ENCODE measurements at places on chromosomes 6 and 20.
A peak's percentile ranks its signal among the peaks of the same experiment; 100 is the strongest.

- DNase-seq: no peak
Measured at GRCh38 chr20:18747090-18747489, 66.5 kb upstream of the SCP2D1 start.

GRCh38 chr20:33165416-33166055 is 2.4 kb upstream of the BPIFA2 start:
- DNase-seq: no peak

DNA sequence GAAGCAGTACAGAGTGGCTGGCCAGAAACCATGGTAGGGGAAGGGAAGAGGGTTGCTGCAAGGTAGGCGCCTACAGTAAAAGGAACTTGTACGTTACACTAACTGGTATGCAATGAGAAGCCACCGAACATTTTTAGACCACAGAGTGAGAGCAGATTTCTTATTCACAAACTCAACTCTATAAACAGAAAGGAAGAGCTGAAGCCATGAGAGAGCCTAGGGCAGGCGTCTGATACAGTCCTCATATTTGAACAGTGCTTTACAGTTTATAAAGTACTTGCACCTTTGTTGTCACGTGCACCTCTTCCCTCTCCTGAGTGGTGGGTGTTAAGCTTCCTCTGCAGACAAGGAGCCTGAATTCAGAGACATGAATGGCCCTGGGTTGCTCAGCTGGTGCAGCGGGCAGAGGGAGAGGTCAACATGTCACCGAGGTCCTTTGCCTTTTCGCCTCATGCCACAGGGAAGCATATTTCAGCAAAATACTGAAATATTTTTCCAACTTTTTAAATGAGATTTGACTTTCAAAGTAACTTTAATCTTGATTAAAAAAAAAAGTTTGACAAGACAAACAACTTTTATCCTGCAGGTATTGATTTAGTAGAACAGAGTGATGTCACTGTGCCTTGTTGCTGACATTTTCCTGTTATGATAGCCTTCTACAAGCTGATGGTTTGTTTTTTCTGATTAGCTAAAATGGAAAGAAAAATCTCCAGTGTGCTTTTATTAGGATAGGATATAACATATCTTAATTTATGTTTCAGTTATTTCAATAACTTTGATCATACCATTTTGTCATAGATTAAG is 23.8 kb downstream of the UST start:
- no peak for DNase-seq

DNA sequence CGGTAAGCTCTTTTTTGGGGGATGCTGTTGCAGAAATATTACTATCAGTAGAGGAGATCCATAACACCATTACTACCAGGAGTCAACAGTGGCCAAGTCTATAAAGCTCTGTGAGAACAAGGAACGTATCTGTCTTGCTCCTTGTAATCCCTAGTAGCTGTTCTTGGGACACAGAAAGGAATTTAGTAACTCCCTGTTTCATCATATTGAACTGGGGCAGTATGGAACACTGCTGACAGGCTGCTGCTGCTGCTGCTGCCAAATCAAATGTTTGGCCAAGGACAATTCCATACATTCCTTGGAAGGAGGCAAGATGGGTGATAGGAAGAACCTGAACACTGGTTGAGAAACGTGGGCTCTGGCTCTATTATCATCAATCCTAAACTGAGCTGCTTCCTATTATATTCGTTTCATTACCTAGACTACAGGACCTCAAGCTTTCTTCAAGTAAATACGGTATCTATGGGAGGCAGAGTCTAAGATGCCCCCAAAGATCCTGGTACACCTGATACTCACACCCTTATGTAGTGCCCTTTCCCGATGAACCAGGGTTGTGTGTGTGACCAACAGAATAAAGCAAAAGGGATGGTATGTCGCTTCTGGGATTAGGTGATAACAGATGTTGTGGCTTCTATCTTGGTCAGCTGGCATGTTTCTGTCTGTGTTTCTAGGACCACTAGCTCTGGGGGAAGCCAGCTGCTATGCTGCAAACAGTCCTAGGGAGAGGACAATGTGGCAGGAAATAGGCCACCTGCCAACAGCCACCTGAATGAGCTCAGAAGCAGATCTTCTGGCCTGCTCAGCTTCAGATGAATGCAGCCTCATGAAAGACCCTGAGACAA is 39.5 kb downstream of the ELOVL5 start:
- peak; percentile 96 for DNase-seq

DNA sequence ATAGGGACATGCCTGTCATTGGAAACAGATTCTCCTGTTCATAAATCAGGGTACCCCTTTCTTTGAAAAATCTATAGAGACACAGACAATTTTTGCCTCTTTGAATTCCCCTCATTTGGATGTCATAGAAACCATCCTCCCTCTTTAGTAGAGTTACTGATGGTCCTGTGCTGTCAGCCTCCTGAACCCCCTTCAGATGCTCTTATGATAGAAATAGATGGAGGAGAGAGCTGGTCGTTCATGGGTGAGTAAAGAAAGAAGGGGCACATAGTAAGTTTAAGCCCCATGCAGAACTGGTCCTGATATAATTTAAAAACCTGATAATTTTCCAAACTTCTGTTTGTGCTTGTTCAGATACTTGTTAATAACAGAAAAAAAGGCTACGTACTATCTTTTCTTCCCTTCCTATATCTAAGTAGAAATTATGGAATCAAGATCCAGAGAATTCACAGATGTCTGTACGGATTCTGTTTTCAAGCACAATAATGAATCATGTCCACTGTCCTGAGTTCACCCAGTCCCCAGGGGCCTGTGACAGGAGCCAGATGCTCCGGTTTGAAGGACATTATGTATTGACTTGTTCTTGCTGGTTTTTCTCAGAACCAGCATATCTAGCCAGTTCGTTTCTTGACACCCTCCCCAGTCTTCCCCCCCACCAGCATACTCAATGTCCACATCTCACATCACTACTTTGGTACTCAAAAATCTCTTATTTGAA is 78.1 kb downstream of the NCOA7 start:
- DNase-seq: no peak

GRCh38 chr20:7672571-7672970 is 267.7 kb downstream of the HAO1 start:
- DNase-seq: no peak

GRCh38 chr20:10812759-10813327 is 139.0 kb upstream of the JAG1 start:
- DNase-seq: no peak

DNA sequence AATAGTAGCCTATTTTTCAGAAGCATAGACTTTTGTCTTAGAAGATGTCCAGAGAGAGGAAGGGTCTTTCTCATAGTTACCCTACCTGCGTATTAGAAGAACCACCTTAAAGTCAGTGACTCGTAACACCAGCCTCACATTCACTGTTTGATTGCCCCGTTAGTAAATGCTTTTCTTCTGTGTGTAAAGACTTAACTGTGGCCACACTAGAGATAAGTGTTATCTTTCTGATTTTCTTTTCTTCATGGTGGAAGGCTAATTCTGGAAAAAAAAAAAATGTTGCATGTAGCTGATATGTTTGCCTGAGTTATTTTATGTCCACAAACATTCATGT is 83.9 kb downstream of the SAMD3 start:
- no peak for DNase-seq

DNA sequence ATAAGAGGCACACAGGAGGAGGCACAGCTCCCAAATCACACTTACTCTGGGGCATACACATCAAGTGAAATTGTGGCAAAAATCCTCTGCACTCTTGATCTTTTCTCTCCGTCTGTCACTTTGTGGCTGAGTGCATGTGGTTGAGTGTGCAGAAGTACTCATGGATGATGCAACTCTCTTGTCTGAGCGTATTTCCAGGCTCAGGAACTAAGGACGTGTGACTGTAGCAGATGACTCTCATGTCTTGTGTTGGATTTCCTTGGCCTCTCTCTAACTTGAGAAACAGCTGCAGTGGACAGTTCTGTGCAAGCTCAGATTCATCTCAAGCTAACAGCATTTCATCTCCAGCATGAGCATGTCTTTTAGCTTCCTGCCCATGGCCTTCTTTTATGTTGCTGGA is 245.4 kb upstream of the FLRT3 start:
- DNase-seq: no peak

GRCh38 chr20:36833275-36834020 is 42.5 kb upstream of the TLDC2 start:
- DNase-seq: no peak

DNA sequence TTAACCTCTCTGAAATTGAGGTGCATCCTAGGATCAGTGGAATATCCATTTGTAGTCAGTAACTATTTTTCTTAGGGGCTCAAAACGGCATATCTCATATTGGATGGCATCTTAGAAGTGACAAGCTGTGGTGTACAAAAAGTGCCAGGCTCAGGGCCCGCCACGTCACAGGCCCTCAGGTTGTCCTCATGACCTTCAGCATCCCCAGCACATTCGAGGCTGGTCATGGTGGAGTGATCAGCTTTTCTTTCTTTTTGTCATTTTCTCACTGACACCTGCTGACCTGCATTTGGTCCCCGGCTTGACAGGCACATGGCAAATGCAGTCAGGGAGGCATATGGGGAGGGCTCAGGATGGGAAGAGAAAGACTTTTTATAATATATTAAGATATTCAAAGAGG is 7.1 kb upstream of the E2F1 start:
- DNase-seq: no peak

DNA sequence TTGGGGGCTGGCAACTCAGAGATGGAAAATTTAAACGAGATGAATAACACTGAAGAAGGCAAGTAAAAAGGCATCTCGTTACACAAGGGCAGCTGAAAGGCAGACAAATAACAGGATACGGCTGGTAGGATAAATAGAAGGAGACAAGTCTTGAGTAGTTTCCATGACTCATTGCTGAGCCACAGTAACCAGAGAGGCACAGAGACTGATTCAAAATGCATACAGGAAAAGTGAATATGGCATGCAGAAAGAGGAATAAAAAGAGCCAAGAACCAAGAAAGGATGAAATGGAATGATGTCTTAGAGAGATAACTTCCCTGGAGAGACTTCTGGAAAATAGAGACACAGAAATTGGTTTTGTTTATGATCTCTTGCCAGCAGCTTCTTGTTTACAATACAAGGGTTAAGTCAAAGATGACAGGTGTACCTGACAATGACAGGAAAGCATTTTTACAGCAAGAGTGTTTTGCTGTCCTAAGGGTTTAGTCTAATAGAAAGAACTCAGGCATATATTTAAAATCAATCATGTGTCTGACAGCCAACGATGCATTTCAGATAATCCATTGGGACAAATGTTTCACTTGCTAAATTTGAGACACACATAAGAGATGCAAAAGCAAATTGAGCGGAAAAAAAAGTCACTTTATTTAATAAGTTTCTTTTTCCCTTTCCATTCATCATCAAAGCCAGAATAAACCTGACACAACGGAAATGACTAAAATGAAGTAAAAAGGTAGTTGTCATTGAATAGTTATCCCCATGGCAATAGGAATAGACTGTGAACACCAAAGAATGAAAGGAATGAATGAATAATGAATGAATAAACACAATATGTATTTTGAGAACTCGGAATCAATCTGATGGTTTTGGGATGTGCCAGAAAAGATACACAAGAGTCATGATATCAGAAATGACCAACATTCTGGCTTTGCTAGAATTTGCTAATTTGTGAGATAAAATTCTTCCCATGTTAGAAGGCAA is 68.0 kb upstream of the KCNQ5 start:
- DNase-seq: no peak

DNA sequence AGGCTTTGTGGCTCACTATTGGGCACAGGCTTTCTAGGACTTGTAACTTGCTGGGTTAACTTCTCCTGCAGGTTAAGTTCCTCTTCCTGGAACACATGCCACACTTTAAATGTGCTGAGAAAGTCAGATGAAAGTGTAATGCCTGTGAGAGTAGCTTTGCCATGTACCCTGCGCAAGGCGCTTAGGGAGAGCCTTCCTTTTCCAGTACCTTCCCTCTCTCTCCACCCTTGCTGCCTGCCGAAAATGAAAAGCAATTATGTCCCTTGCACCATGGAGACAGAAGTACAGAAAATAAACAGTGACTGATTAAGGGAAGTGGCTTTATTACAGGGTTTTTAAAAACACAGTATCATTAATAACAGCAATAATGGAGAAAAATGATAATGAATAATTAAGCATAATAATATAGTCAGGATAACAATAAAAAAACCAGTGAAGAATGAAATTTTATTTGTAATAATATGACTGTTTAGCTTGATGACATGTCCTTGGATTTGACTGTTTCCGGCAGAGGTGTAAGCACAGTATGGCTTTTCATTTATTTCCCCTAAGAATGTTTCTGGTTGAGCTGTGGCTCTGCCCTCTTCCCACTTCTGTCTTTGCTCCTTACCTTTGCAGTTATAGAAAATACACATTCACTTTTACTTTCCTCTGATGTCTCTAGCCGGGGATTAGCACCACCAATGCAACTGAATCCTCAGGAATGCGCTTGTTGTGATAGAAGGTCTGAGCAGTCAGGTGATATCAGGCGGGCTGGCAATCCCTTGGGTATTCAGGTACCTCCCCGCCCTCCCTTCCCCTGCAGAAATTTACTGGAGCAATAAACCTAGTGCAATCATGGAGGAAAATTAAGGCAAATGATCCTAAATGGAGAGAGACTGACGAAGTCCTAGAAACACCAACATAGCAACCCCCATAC is 472.3 kb upstream of the CITED2 start:
- no peak for DNase-seq

GRCh38 chr6:81031416-81031815 is 721.1 kb downstream of the TENT5A start:
- no peak for DNase-seq

GRCh38 chr6:169989594-169989993 is 238.2 kb downstream of the ERMARD start:
- no peak for DNase-seq

DNA sequence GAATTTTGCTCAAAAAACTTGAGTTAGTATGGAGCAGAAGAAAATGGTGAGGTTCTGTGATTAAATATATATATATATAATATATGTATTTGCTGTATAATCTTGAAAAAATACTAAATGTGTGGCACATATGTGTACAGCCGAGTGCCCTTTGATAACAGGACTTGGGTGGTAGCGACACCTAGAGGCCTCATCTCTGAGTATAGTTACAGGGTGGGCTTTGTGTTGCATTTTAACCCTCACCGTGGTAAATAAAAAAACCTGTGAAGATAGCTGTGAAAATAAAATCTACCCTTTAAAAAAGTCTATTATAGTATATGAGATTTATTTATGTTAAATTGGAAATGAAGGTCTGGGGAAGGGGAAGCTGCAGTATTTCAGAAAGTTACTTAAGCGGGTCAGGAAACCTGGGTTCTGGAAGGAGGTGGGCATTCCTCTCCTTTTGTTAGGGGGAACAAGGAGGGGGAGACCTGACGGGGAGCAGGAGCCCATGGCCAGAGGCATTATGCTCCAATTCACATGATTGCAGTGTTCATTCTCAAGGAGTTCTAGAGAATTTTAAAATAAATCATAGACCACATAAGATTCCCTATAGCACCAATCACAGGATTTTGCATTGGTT is 82.7 kb downstream of the SH3BGRL2 start:
- DNase-seq: peak; percentile 5

All from CMK (cell line).